NCI-H82 (cell line): ENCODE measurements at places on chromosomes 11 and 22.

DNA sequence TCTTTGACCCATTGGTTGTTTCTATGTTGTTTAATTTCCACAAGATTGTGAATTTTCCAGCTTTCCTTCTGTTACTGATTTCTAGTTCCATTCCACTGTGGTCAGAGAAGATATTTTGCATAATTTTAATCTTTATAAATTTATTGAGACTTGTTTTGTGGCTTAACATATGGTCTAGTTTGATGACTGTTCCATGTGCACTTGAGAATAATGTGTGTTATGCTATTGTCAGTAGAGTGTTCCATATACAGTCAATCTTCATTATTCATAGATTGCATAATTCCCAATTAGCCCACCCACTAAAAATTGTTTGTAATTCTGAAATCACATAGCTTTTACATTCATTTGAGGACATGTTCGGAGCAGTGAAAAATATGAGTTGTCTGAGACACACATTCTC lies 346.1 kb upstream of the DDI1 start:
- no peak for DNase-seq

- DNase-seq = no peak
Measured at GRCh38 chr11:119614222-119615002, 114.6 kb downstream of the NECTIN1 start.

- peak; percentile 88 for DNase-seq
Measured at GRCh38 chr11:3841426-3842350, 929 bp upstream of the RHOG start.

DNA sequence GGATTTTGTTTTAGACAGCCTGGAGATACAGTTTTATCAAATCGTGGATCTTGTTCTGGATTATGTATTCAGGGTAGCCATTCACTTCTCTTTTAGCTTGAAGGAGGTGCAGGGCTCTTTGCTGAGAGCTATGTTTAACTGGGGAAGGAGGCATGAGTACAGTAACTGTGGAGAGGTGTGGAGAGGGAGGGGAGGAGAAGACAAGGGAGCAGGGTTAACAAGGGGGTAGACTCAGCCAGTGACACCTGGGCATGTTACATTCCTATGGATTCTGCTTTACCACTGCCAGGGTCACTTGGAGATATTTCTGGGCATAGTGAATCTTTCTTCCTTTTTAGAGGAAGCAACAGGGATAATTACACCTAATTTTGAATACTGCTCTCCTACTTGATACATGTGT lies 536.0 kb downstream of the TMEM135 start:
- DNase-seq = no peak

- no peak for DNase-seq
Measured at GRCh38 chr22:37842015-37842793, 1.9 kb downstream of the ANKRD54 start.

DNA sequence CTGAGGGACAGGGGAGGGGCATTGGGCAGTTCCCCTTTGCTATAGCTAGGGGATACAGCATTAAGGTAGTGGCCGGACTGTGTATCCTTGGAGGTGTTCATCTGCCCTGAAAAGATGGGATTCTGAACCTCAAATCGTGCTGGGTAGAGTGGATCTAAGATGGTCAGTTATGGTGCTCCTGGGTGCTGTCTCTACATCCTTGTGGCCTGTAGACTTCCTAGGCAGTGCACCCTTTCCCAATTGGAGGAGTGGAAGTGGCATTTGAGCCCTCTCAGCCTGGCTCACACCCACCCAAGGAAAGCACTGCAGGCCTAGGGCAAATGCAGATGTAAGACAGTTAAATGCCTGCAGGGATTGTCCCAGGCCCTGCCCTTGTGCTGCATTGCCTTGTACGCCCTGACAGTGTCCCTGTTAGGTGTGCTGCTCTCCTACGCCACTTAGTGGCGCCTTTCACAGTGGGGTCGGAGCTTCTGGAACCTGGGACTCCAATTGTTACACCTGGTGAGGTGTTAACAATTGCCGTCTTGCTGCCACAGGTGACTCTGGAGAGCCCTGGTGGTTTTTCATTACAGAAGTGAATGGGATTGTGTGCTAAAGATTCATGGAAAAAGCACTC lies 35.0 kb downstream of the PPFIBP2 start:
- peak; percentile 60 for DNase-seq

GRCh38 chr11:120774591-120775386 lies 249.1 kb upstream of the TBCEL start:
- no peak for DNase-seq
